ENCODE measurements at places on chromosomes 16 and 17. TPM values are rescaled to one million over a fixed set of nuclear protein-coding genes. Genes with fewer than 3 reads are reported as not detected.

DNA sequence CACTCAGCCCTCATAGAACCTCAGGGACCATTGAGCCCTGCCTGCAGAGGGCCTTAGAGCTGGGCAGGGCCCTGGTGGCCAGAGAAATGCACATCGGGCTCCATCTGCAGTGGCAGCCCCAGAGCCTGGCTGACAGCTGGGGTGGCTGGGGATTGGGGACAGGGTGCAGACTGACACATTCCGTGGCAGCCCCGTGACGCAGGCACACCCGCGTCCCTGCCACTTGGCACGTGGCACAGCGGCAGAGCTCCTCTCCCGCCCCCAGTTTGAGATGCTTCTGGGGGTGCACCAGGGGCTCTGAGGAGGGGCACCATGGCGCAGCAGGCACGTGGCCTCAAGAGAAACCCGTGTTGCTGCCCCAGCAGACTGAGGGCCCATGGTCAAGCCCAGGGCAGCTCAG lies 2.2 kb downstream of the FBXL16 start:
- no peak for DNase-seq

DNA sequence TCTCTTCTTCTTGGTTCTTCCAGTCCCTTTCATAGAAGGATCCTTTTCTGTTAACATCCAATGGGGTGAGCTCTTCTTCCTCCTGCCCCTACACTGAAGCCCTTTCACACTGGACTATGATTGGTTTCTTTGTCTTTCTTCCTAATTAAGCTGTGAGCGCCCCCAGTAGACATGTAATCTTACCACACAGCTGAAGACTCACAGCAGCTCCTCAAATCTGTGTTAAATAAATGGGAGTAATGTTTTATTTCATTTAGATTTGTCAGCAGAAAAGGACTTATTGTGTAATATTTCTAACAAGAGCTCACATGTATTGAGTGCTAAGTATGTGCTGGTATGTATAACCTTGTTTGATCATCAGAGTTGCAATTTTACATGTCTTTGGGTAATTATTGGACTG lies 55.7 kb downstream of the TOX3 start:
- DNase-seq: no peak

DNA sequence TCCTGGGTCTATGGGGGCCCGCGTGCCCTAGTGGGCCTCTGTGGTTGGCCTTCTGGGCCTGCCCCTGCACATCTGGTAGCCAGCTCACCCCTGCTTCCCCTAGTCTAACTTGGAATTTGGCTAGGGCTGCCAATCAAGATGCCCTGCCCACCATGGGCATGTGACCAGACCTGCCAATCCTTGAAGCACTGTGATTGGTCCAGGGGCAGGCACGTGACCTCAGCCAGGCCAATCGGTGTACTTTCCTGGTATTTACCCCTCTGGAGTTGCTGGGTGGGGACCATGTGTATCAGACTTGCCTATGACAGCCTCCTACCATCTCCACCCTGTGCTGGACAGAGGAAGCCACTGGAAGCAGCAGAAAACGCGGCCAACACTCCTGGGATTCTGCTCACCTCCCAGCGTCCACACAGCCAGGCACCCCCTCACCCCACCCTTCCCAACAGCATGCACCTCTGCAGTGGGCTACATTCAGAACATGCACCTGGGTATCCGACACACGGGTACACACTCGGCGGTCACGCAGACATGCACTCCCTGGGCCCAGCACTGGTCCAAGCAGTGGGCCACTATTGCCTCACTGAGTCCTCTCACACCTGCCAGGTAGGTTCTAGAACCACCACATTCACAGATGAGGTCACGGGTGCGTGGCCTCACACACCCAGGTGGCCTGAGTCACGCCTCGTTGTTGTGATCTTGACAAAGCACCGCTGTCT lies 96.9 kb downstream of the RBFOX3 start:
- DNase-seq: no peak

ITGAL gene
- 7.3 TPM for total RNA-seq

DHRS7B gene
- 33.5 TPM for total RNA-seq

All from left colon (tissue), 2 donors.